SK-MEL-5 (cell line): ENCODE measurements at places on chromosomes 6 and 20. TPM values are rescaled to one million over a fixed set of nuclear protein-coding genes. Genes with fewer than 3 reads are reported as not detected.

KCNQ5 gene
- total RNA-seq = 13.9 and 24.1 TPM in 2 replicates

PRICKLE4 gene
- not detected in 2 replicates for total RNA-seq

MYLIP gene
- total RNA-seq = 62.5 and 72.2 TPM in 2 replicates

NOX3 gene
- total RNA-seq = not detected in 2 replicates

WFDC10B gene
- total RNA-seq = not detected in 2 replicates

EPHA7 gene
- 4.9 and 5.7 TPM in 2 replicates for total RNA-seq

OPRL1 gene
- total RNA-seq = 2.1 and 3.2 TPM in 2 replicates

TMEM200A gene
- 0.16 and 0.21 TPM in 2 replicates for total RNA-seq

SLC17A1 gene
- total RNA-seq = not detected in 2 replicates

MPIG6B gene
- not detected in 2 replicates for total RNA-seq

PKIB gene
- 1.0 and 1.4 TPM in 2 replicates for total RNA-seq

BMP7 gene
- total RNA-seq = 6.8 and 12.9 TPM in 2 replicates

VGLL2 gene
- total RNA-seq = not detected in 2 replicates

MYL9 gene
- not detected in 2 replicates for total RNA-seq

TMEM239 gene
- not detected in 2 replicates for total RNA-seq

NOTCH4 gene
- total RNA-seq = 1.7 TPM in 2 replicates

PDE10A gene
- total RNA-seq = 161 TPM in 2 replicates

RAB32 gene
- 218 and 220 TPM in 2 replicates for total RNA-seq

TP53TG5 gene
- total RNA-seq = not detected in 2 replicates
